ENCODE measurements at places on chromosomes 7 and 10.

- no peak for DNase-seq
Measured at GRCh38 chr10:96930469-96930868, 98.4 kb downstream of the LCOR start.

GRCh38 chr10:71472912-71473311 is 76.2 kb downstream of the CDH23 start:
- DNase-seq = no peak

- no peak for DNase-seq
Measured at GRCh38 chr10:122744257-122744656, 44.6 kb upstream of the C10orf120 start.

- DNase-seq = no peak
Measured at GRCh38 chr10:132815168-132815857, 29.4 kb upstream of the NKX6-2 start.

DNA sequence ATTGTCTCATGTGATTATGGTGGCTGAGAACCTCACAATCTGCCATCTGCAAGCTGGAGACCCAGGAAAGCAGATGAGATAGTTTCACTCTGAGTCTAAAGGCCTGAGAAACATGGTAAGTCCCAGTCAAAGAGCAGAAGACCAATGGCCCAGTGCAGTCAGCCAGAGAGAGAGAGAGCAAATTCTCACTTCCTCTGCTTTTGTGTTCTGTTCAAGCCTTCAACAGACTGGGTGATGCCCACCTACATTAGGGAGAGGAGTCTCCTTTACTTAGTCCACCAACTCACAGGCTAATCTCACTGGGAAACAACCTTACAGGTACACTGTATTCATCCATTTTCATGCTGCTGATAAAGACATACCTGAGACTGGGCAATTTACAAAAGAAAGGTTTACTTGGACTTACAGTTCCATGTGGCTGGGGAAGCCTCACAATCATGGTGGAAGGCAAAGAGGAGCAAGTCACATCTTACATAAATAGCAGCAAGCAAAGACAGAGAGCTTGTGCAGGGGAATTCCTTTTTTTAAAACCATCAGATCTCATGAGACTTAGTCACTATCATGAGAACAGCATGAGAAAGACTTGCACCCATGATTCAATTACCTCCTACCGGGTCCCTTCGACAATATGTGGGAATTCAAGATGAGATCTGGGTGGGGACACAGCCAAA is 4.7 kb upstream of the FRMPD2 start:
- DNase-seq = no peak

- no peak for DNase-seq
Measured at GRCh38 chr7:48176356-48176893, 5.2 kb downstream of the ABCA13 start.

DNA sequence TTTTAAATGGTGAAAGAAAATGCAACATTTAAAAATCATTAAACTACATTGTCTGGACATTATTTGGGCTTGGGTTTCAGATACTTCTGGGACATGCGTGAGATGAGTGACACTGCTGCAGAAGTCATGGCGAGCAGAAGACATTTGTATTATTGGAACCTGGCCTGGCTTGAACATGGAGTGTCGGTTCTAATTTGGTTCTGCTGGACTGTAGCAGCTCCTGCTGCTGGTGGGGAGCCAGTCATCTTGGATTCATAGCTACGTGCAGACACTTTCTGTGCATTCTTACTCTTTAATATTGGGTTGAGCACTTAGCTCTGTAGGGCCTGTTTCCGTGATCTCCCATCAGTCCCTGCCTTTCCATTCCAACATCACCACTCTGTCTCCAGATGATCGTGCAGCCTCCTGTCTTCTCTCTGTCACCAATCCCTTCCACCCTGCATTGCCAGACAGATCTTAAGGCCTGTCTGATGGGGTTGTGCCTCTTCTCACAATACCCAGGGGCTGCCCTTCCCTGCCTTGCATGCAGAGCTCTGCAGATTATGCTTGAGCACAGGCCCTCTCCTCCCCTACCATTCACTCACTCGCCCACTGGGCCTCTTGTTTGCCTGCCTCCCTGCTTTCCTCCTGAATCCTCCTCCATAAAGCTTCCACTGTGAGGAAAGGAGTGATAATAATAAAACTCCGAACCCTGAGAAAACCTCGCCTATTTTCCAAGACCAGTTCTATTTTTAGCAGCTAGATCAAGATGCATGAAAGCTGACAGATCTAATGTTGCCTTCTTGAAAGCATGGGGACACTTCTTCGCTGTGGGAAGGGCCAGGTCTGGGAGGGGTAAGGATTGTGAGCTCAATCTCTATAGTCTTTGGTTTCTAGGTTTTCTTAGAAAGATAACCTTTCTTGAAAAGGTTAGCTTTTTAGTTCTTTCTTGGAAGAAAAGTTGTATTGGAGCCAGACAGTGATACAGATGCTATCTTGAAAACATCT is 32.9 kb downstream of the CELF2 start:
- no peak for DNase-seq

- no peak for DNase-seq
Measured at GRCh38 chr7:638256-639011, 88.1 kb upstream of the DNAAF5 start.

DNA sequence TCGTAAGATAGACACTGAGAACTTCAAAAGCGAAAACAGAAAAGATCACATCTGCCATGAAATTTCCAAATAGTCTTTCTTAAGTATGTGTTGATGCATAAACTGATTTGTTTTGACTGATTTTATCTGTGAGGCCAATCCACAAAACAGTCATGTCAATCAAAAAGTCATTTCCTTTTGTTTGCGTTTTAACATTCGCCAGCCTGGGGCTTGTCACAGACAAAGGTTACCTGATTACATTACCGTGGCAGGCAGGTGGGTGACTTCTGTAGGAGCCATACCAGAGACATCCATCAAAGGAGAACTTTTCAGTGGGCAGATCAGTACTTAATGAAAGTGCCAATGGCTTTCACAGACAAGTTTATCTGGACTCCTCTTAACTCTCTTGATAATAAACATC is 45.5 kb upstream of the BET1 start:
- no peak for DNase-seq

GRCh38 chr10:11403116-11403515 is 208.3 kb downstream of the USP6NL start:
- DNase-seq = no peak

DNA sequence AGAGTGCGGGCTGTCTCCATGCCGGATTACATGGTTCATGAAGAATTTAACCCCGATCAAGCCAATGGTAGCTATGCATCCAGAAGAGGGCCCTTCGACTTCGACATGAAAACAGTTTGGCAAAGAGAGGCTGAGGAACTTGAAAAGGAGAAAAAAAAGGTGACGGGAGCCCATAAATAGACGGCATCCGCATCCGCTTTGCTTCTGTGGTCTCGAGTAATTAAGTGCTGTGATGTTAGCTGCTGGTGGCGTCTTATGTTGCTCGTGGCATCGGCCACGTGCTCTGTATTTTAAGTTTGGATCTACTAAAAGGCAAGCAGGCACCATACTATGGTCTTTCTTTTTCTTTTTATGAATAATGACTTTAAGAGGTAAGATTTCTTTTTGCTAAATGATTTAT is 11.1 kb downstream of the C7orf57 start:
- no peak for DNase-seq

- DNase-seq = no peak
Measured at GRCh38 chr7:140232957-140233917, 56.5 kb upstream of the KDM7A start.

GRCh38 chr7:137613006-137613525 is 233.7 kb downstream of the DGKI start:
- no peak for DNase-seq

DNA sequence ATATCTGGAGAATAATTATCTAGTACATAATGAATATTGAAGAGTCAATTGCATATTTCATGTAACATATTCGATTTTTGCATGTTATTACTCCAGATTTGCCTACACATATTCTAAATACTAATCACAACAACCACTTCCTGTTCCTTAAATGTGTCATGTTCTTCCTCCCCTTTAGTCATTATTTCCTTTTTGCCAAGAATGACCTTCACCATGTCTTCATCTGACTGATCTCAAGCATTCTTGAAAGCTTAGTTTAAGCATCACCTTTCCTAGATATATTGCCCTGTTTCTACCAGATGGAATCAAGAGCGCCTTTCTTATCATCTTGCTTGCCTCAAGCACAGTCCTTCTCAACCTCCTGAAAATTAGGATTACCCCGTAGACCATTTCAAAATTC is 23.5 kb upstream of the MEOX2 start:
- DNase-seq = no peak

GRCh38 chr10:64896582-64896981 is 1375.4 kb downstream of the REEP3 start:
- no peak for DNase-seq

DNA sequence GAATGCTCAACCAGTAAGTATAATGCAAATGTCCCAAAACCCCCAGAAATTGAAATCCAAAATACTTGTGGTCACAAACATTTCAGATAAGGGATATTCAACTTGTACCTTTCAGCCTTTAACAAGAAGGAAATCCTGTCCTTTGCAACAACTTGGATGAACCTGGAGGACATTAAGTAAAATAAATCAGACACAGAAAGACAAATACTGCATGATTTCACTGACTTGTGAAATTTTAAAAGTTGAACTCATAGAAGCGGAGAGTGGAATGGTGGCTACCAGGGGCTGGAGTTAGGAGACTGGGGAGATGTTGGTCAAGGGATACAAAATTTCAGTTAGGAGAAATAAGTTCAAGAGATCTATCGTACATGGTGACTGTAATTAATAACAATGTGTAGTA is 187.6 kb downstream of the DNAH11 start:
- DNase-seq = no peak
